Stimulated activated CD8-positive, alpha-beta memory T cell treated with anti-CD3 and anti-CD28 coated beads, Interleukin-15, amount 100 ng/mL, for 48 hours (primary cell): ENCODE measurements at places on chromosomes 2 and 18.

GRCh38 chr2:216911008-216911407 is 51.1 kb upstream of the TNP1 start:
- no peak for DNase-seq

DNA sequence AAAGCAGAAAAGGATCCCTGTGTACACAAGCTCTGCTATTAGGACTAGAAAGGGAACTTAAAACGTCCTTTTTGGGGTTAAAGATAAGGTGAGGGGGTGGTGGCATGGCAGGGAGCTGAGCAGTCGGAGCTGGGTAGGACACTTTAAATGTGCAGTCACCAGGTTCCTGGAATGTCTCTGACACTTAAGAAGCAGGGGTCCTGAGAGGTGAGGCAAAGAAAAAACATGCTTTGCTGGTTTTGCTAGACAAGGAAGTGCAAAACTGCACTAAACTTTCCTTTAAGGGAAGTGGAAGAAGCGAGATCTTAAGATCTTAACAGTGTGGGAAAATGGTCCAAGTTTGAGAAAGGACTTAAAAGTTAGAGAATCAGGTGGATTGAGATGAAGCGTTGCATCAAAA is 99.5 kb upstream of the MAP3K20 start:
- no peak for DNase-seq

GRCh38 chr2:176997074-176997791 is 215.4 kb upstream of the HNRNPA3 start:
- DNase-seq: no peak

DNA sequence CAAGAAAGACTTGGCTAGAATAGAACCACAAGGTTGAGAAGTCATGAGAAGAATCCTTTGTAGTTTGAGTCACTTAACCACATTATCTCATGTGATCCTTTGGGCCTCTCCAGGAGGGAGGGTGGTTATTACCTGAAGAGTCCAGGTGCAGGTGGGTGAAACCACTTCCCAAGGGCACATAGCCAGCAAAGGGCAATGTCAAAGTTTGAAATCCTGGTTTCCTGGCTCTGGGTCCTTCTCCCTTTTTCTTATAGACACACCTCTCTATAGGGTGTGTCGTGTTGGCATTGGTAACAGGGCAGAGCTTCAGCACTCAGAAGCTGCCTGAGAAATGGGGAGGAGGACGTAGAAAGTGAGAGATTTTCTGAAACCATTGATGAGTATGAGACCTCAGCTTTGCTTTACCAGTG is 137.9 kb downstream of the MGAT5 start:
- DNase-seq: no peak

DNA sequence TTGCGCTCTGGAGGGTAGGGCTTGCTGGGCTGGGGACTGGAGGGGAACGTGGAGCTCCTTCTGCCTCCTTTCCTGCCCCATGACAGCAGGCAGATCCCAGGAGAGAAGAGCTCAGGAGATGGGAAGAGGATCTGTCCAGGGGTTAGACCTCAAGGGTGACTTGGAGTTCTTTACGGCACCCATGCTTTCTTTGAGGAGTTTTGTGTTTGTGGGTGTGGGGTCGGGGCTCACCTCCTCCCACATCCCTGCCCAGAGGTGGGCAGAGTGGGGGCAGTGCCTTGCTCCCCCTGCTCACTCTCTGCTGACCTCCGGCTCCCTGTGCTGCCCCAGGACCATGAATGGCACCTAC is 4.3 kb downstream of the GPR35 start:
- no peak for DNase-seq

GRCh38 chr2:196170213-196170605 is 1.2 kb downstream of the STK17B start:
- DNase-seq: no peak

- DNase-seq: no peak
These were observed 730.6 kb upstream of the FANCL start for GRCh38 chr2:58971511-58972360.

DNA sequence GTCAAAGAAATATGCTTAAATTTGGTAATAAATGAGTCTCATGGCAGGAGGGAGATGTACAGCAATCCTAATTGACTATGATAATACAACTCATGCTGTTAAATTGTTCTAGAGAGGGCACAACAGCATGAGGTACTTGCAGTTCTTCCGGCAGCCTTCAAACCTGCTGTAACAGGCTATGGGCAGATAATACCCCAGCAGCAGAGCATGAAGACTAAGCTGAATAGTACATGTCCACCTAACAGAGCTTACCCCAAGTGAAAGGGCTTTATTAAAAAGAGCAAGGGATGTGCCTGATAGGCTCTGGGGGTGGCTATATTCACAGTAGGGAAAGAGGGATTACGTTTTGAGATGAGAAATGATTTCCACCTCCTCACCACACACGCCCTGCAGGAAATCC is 28.9 kb downstream of the MRO start:
- no peak for DNase-seq

- peak; percentile 69 for DNase-seq
These were observed 18.1 kb downstream of the LPIN2 start for GRCh38 chr18:2994603-2995432.

GRCh38 chr2:188395903-188396689 is 104.4 kb downstream of the GULP1 start:
- no peak for DNase-seq

- no peak for DNase-seq
These were observed 46.1 kb downstream of the SPATS2L start for GRCh38 chr2:200352636-200353035.

DNA sequence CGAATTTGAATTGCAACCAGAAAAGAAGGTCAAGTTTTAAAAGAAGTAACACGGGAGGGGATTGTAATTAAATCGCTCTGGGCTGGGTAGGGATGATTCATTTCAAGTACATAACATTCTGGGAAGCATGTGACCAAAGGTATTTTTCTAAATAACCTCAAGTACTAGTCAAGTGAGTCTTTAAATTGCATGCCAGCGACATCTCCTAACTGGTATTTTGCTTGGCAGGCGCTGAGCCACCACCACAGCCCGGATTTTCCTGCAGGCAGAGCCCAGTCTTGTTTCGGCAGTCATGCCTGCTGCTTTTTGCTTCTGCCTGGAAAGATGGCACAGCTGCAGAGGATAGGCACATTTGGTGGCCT is 33.7 kb upstream of the NPAS2 start:
- DNase-seq: no peak

DNA sequence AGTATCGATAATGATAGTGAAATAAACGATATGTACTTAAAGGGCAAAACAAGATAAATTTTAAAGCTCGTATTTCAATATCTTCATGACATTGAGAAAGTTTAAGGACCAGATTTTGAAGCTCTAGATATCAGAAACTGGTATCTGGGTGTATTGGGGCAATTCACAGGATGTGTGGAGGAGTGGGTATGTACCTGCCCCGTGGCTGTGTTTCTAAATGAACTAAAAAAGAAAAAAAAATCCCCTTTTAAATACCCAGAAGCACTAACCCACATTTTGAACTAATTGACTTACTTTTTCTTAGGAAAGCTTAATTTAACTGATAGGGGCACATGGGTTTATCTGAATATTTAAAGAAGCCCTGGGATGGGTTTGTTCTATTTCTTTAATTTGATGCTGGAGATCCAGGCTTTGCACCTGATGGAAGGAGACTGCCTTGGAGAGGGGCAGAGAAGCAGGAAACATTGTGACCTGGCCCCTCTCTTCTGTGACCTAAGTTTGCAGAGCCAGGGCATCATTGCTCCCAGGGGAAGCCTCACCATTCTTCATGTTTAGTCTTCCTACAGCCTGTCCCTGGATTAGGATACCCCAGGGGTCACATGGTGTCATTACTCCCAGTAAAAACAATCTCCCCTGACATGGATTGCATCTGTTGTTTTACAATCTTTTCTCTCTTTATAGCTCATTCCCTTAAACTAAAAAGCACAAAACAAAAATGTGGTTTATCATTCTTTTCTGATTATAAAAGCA is 7.6 kb upstream of the KCTD1 start:
- no peak for DNase-seq

DNA sequence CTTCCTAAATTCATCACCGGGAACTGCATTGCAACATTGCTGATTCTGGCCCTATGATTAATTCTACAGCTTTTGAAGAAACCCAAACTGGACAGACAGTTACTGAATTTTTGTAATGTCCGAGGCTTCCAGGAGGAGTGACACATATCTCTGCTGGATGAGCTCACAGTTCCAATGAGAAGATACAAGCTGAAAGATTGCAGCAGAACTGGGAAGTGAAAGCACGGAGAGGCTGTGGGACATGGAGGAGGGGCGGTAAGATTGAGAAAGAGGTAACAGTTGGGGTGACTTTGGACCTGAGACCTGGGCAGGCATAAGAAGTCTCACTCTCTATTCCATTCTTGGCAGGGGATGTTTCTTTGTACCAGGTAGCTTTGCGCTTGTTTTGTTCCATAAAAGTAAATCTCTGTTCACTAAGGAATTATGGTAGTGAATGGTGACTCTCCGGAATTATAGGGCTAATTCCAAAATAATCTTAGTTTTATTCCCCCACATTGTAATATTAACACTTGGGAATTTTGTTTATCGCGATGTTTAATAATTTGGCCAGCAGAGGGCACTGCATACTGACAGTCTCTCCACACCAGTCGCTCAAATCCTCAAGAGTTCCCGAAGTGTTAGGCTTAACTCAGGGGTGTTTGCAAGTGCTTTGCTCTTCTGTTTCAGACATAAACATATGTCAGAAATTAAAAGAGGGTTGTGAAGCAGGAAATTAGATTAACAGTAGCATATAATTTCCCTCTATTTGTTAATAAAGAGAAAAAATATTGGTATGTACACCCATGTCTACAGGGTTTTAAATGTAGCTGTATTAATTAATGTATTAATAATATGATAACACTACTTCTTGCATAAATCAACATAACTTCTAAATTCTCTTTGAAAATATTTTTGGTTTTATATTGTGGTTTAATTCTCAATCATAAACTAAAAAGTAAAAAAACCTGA is 201.4 kb downstream of the SOCS6 start:
- no peak for DNase-seq

DNA sequence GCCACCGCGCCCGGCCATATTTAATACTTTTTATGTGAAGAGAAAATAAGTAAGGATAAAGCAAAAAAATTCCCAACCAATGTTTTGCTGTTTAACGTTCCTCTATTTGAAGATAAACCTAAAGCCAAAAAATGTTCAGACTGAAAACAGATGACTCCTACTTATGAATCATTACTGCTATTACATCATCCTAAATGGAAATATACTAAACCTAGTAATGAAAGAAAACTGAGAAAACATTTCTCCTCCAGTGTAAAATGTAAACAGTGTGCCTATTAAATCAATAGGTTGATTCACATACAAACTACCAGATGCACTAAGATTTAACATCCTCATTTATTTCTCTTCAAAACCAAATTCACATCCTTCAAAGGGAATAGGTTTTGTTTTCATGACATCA is 43.5 kb downstream of the CWC22 start:
- no peak for DNase-seq

GRCh38 chr2:172972005-172972619 is 103.5 kb upstream of the MAP3K20 start:
- DNase-seq: no peak

- DNase-seq: no peak
These were observed at the start of gene HDAC4 for GRCh38 chr2:239400596-239401066. TSS of gene HDAC4 (minus strand) at chr2:239401020. CDS start at chr2:239352699, 48,321 bp downstream.

GRCh38 chr18:76285866-76286265 is 209.2 kb downstream of the ZNF516 start:
- no peak for DNase-seq

DNA sequence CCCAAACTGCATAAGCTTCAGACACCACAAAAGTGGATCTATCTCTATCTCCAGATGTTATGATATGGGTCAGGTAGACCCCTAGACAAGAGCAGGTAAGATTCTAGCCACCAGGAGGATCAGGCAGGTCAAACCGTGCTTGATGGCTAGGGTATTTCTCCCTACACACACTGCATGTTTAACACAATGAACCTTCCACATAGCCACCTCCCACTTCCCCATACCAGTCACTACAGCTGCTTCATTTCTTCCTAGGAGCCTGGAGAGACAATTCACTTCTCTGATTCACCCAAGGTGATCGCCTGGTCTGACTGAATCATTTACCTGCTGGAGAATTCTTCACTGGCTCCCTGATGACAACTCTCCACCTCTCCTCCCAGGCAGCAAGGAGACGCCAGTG is 66.0 kb upstream of the MYCN start:
- DNase-seq: no peak

DNA sequence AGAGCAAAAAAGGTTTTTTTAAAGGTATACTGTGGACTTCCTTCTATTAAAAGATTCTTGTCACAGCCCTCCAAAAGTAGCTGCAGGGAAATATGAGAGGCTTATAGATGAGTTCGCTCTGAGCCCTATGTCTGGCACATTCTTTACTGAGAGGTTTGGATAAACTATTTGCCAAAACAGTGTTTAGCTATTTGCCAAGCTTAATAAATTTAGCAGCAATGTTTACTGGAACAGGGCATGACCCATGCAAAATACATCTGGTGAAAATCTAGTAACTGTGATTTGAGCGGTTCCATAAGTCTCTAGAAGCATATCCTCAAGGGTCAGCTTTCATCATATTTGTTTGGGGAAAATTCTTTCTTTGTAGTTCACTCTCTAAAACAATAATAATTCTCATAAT is 1696.7 kb upstream of the PIK3C3 start:
- no peak for DNase-seq

DNA sequence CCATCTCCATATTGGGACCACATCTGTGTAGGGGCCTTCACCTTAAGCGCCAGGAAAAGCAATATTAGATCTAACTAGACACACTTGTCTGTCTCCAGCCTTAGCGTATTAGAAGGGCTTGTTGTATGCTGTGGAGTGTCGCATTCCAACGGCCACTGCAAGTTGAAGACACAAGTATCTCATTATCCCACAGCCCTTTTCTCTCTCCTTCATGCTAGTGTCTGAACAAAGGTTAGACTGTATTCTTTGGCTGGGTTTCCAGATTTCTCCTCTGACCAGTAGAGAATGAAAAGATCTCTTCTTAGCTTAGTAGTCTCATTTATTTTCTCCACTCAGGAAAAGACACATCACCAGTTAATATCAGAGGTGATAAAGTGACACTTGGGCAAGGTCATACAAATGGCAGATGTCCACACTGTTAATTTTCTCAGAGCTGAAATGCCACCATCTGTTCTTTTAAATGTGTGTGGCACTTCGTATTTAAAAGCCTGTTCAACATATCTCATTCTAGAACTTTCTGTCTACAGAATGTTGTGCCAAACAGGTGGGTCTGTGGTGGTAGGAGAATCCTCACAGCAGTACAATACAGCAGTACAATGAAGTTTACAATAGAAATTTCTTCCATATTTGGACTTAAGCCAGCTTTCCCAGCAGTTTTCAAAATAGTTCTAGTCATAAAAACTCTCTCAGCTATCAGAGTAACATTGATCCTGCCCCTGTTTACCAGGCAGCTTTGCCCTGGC is 94.0 kb upstream of the ITGA6 start:
- no peak for DNase-seq

DNA sequence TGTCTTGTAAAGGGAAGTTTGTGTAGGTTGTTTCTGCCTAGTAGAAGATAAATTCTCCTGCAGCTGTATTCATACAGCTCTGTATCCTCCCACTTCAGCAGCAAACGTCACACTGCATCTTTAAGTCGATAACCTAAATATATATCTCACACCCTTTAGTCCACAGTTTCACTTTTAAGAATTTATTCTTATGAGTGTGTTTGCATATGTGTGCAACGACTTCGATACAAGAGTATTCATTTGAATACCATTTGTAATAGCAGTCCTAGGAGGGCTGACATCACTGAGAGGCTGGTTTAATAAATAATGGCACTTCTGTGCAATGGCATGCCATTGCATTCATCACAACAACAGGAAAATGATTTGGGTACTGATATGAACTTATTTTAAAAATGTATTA is 63.8 kb upstream of the MSH6 start:
- no peak for DNase-seq
